ENCODE measurements at places on chromosomes 3 and 15. TPM values are rescaled to one million over a fixed set of nuclear protein-coding genes. Genes with fewer than 3 reads are reported as not detected.

The CHST14 gene
- total RNA-seq: 13.5 TPM

The ATP2B2 gene
- 1.4 TPM for total RNA-seq

The NRROS gene
- 10.0 TPM for total RNA-seq

The PIGZ gene
- 5.4 TPM for total RNA-seq

The ADAMTSL3 gene
- 39.1 TPM for total RNA-seq

The OR5K4 gene
- total RNA-seq: not detected

The PLSCR4 gene
- total RNA-seq: 242 TPM

The ARF4 gene
- total RNA-seq: 97.3 TPM

The WDR93 gene
- not detected for total RNA-seq

The KY gene
- 3.3 TPM for total RNA-seq

Data from sciatic nerve (tissue), 2 donors.